Stimulated activated CD4-positive, alpha-beta T cell treated with anti-CD3 and anti-CD28 coated beads, Interleukin-15, amount 100 ng/mL, for 48 hours (primary cell): ENCODE measurements at places on chromosomes 12 and 14.

GRCh38 chr12:10283027-10283426, 24.6 kb upstream of the KLRD1 start:
- no peak for DNase-seq

GRCh38 chr14:94599656-94600004, 12.6 kb upstream of the SERPINA3 start:
- no peak for DNase-seq

GRCh38 chr12:79935021-79935623, at the start of gene PPP1R12A:
TSS of gene PPP1R12A (minus strand) at chr12:79935097. CDS start at chr12:79934931, 166 bp downstream.
- peak; percentile 89 for DNase-seq

- no peak for DNase-seq
These were observed 10.3 kb upstream of the PPP4R4 start for GRCh38 chr14:94163796-94164195.

DNA sequence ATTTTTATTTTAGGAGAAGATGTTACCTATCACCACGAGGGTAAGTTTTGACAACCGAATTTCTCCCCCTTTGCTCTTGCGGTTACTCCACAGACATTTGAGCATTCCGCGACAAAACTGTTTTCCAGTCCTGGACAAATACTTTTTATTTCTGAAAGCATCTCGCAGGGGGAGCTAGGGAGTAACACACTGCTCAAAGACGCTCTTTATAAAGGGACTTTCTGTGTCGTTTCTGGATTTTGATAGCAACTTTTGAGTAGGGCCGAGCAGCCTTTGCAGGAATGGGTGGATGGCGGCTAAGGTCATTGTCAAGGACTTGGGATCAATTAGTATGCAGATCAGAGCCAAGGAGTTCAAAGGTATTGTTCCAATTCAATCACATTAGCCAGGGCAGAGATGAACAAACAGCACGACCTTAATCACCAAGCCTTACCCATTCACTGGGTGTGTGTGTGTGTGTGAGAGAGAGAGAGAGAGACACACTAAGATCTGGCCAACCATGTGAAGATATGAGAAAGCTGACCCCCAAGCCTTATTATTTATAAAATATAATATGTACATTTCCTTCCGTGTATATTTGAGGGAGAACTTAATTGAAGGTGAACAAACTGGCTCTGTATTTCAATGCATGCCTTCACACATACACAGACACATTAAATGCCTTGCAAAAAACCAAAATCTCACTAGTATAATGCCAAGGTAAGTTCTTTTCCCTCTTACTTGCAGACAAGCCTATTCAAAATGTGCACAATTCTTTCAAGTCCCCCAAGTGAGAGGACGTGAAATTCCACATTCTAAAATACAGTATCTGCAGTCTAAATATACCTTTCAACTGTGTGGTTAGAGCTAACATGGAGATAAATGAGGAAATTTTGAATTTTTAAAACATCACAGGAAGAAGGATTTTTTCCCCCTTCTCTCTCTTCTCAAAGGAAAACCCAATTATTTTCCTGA, 613.8 kb downstream of the VRK1 start:
- no peak for DNase-seq

GRCh38 chr14:32104803-32105202, 27.7 kb downstream of the ARHGAP5 start:
- no peak for DNase-seq

- no peak for DNase-seq
These were observed 360.4 kb downstream of the PCNX1 start for GRCh38 chr14:71267691-71268090.

GRCh38 chr14:69059658-69060623, 80.8 kb upstream of the ACTN1 start:
- no peak for DNase-seq

DNA sequence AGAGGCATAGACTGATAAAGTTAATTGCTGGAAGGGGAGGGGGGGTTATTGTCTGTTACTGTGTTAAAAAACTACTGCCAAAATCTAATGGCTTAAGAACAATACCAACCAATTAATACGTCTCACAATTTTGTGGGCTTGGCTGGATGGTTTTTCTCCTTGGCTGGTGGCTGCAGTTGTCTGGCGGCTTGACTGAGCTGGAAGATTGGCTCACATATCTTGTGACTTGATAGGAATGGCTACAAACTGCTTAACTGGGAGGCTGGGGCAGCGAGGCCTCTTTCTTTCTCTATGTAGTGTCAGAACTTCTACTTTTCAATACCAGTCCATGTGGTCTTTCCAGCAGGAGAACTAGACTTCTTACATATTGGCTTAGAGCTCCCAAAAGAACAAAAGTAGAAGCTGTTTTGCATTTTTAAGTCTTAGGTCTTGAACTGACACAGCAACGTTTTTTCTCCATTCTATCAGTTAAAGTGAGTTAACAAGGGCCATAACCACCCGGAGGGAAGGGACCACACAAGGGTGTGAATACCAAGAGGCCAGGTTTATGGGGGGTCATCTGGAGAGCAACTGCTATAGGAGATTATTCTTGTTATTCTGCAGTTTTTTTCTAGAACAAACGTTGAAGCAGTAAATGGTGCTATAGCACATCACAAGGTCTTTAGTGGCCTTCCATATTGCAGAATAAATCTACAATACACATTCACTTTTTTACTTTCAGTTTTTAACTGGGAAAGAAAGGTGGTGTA, 46.9 kb downstream of the ZDHHC17 start:
- no peak for DNase-seq

DNA sequence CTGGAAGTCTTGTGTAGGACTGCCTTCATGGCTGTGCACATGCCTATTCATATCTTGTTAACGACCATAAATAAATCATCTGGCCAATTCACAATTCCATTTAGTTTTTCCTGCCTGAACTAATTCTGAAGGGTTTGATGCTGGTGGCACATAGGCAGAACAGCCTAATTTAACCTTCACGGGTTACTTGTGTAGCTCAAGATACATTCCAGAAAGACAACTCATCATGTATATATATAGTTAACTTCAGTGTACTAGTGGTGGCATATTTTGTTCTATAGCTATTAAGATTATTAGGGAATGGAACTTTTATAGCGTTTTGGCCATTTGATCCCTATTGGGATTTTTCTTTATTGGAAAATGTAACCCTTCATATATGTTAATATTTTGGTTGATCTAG, 31.4 kb downstream of the CFAP54 start:
- no peak for DNase-seq

DNA sequence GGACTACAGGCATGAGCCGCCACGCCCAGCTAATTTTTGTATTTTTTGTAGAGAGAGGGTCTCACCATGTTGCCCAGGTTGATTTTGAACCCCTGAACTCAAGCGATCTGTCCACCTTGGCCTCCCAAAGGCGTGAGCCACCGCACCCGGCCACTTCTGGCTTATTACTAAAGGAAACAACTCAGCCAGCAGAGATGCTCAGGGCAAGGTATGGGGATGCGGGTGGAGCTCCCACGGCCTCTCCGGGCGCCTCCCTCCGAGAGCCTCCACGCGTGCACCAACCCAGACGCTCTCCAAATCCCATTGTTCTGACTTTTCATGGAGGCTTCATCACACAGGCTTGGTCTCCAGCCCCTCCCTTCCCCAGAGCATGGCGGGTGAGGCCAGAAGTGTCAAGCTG, 6.1 kb upstream of the GPR132 start:
- no peak for DNase-seq

DNA sequence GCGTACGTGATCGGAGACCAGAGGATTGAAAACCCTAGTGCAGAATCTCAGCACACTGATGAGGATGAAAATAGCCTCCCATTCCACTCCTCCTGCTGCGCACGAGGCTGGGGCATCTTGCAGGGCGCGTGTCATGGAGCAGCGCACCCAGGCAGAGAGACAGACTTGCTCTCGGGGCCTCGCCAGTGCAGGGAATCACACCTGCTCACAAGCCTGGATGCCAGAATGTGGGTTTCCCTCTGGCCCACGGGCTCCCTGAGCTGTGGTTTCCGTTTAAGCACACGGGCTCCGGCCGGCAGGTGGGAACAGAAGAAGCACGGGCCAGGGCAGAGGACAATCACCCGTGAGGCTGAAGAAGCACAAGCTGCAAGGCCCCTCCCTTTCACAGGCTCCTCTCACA, 2.0 kb downstream of the FGF6 start:
- DNase-seq, result no peak

GRCh38 chr14:54839701-54840119, 62.9 kb downstream of the GCH1 start:
- DNase-seq, result no peak

DNA sequence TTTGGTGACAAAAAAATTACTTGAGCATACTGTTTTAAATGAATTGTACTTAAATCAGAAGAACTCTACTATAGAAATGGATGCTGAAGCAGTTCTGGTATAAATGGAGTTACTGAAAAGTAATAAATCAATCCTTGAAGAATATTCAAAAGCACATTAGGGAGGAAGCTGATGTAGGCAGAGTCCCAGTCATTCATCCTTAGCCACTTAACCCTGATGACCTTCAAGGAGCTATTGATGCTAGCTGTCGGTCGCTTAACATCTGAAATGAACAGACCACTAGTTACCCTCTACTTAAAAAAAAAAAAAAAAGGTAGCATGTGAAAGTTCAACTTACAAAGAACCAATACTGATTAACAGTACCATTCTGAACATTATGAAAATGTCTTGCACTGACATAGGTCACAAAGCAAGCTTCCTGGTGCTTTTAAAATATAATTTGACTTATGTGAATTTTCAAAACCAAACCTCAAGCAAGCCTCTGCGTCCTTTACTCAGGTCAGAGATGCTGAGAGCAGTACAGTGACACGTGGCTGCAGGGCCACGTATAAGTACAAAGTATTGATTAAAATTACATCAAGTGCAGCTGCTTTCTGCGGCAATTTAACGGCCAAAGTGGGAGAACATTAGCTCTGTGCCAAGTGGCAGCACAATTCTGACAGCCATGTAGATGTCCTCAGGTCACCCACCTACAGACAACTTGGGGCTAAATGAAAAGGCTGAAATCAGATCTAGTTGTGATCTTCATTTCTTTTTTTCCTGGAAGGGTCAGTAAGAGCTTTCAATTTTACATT, 18.1 kb downstream of the PPM1H start:
- DNase-seq, result no peak

DNA sequence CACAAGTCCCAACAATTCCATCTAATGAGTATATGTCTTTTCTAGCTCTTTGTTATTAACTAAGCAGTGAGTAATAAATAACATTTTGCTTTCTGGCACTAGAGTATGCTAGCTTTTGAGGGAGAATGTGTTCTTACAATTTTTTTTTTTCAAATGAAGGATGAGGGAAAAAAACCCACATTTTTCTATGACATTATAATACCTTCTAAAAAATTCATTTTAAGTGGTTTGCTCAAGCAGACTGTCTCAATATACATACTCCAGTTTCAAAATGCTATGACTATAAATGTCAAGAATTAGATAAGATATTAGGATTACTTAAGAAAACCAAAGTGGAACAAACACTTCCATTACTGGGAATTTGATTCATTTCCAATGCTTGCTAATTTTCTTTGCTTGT, 394.6 kb downstream of the C12orf75 start:
- DNase-seq, result no peak

DNA sequence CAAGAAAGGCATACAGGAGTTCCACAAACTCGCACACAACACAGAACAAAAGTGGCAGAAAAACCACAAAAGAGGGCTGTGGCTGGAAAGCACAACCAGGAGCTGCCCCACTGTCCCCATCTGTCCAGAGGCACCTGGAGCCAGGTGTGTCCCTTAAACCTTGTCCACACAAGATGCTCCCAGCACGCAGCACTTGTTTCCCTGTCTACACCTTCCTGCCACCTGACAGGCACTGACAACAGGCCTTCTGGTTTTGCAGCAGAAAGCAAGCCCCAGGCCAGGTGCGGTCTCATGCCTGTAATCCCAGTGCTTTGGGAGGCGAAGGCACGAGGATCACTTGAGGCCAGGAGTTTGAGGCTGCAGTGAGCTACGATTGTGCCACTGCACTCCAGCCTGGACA, 3.6 kb downstream of the BTBD6 start:
- DNase-seq, result no peak

DNA sequence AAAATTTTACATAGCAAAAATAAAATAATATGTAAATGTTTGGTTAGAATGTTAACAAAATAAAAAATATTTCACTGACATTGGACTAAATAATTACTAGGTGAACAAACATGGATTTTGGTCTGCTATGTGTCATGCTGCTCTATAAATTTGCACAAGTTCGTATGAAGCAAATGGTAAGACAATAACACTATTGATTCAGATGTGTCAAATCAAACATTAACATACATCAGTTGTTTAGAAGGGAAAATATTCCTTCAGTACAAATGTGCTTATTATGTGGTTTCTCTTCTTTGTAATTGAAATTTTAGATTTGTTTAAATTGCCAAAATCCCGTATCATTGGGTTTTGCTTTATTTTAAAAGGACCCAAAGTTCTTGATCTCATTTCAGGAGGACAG, 46.9 kb downstream of the PAWR start:
- no peak for DNase-seq

- DNase-seq, result no peak
These were observed 9.1 kb downstream of the TFCP2 start for GRCh38 chr12:51163795-51164194.

GRCh38 chr12:6392504-6392903, 8.5 kb downstream of the LTBR start:
- no peak for DNase-seq

- no peak for DNase-seq
These were observed 336.9 kb upstream of the ATP2B1 start for GRCh38 chr12:90045559-90045958.

- no peak for DNase-seq
These were observed 4.2 kb downstream of the RIN3 start for GRCh38 chr14:92517761-92518160.

GRCh38 chr12:111469401-111469800, 63.7 kb downstream of the SH2B3 start:
- no peak for DNase-seq

- DNase-seq, result no peak
These were observed 3.2 kb upstream of the DIO3 start for GRCh38 chr14:101557811-101558738.

GRCh38 chr12:27207615-27208413, 36.3 kb upstream of the STK38L start:
- DNase-seq, result peak; percentile 42

GRCh38 chr12:32107359-32108267, 966 bp downstream of the BICD1 start:
- DNase-seq, result no peak

- no peak for DNase-seq
These were observed 181.4 kb downstream of the TRHDE start for GRCh38 chr12:72453550-72453949.
